ENCODE measurements at places on chromosomes 6 and 20.

GRCh38 chr20:44072384-44072783 lies 114.6 kb downstream of the JPH2 start:
- DNase-seq = no peak

DNA sequence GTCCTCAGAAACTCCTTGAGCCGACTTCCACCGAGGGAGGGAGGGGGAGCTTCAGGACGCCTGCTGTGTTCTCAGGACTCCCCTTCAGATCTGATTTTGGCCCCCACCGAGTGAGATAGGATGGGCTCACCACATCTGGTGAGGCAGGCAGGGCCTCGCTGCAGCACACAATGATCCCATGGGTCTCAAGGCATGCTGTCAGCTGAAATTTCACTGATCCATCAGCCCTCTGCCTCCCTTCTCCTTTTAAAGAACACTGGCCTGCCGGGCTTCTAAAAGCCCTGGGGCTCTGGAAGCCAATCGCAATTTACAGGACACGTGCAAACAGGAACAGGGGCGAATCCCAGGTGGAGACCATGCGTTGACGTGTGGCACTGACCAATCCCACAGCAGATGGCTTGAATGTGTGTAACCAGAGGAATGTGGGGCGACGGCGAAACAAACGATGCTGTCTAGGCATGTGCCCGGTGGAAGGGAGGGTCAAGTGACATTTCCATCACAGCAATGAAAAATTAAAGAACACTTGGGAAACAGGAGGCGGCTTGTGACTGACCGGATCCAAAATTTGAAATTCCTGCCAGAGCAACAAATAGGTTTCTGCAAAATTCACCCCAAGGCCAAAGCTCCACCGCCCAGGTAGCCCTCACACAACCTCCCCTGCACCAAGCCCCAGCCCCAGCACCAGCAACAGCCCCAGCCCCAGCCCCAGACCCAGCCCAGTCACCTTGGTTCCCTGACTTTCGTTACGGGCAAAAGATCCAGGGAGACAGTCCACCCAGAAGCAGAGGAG lies 167.1 kb upstream of the ZNF337 start:
- DNase-seq = no peak

DNA sequence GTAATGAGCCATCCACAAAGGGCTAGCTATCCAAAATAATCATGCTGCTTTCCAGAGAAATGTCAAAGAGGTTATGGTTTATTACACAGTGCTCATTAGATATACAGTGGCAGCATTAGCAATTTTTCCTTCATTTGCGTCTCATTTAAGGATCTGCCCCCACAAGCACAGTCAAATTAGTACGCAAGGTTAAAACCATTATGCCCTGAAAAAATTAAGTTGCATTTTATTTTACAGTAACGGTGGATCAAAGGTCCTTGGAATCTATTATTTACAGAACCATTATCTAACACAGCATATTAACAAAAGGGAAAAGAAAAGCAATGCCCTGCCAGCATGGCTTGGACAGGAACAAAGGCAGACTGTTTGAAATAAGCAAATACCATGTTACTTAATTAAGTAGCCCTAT lies 144.8 kb downstream of the PDSS2 start:
- DNase-seq = no peak

- no peak for DNase-seq
These were observed 74.1 kb upstream of the MAP7 start for GRCh38 chr6:136624347-136624746.

GRCh38 chr6:129875610-129876520 lies 14.8 kb upstream of the TMEM244 start:
- DNase-seq = no peak

- no peak for DNase-seq
These were observed 470.2 kb downstream of the ADGRB3 start for GRCh38 chr6:69105288-69105687.

- no peak for DNase-seq
These were observed 691 bp downstream of the SLC22A7 start for GRCh38 chr6:43298565-43299337.

GRCh38 chr6:19664878-19665612 lies 172.1 kb upstream of the ID4 start:
- no peak for DNase-seq

DNA sequence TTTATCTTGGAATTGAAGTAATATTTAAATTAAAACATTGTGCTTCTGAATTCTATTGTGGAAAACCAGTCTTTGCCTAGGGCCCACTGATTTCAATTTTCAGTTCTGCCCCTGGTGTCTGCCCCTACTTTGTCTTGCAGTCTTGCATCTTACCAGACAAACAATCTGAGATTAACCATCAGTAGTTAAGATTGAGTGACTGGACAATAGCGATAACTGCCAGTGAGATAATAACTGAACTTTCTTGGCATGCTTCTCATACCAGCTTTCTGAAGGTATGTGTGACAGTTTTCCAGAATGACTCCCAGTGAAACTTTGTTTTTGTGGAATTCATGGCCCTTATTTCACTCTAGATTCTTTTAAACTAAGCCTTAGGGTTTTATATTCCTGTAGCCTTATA lies 53.5 kb downstream of the KCNQ5 start:
- no peak for DNase-seq

GRCh38 chr6:69284176-69284730 lies 512.6 kb downstream of the LMBRD1 start:
- no peak for DNase-seq

DNA sequence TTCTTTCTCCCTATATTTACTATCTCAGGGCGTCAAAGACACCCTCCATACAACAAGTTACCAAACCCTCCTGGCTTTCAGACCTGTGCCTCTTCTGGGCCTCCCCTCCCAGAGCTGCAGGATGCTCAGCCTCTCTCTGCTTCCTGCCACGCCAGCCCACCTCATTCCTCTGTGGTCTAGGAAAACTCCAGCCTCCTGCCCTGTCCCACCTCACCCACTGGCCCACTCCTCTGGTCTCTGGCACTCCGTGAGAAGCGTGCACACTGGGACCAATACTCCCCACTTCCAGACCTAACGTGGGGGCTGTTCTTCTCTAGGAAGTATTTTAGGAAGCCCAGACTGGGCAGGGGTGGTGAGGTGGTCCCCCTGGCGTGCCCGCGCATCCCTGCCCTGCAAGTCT lies 9.7 kb downstream of the AGPAT4 start:
- DNase-seq = no peak

DNA sequence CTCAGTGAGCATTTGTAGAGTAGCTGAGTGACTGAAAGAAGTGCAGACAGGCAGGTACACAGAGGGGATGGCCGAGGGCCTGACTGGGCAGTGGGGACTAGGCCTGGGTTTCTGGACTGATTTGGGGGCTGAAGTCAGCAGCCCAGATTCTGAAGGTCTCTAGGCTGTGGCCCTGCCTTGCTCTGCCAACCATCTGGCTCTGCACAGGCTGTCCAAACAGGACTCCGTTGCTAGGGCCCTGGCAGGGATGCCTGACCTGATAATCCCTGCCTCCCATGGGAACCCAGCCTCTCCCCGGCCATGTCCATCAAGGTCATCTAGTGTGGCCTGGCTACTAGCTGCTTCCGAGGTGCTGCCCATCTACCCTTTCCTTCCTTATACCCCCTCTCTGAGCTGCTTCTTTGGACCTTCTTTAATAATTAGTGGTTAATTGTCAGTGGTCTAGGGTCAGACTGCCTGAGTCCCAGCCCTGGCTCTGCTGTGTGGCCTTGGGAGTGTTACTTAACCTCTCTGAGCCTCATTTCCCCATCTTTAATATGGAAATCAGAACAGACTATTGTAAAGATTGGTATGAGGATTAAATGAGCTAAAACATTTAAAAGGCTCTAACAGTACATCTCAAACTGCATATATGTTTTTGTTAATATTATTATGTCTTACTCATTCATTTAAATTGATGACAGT lies 137.9 kb downstream of the VEGFA start:
- DNase-seq = no peak

GRCh38 chr6:24574809-24575208 lies 71.2 kb downstream of the KIAA0319 start:
- DNase-seq = peak; percentile 37

DNA sequence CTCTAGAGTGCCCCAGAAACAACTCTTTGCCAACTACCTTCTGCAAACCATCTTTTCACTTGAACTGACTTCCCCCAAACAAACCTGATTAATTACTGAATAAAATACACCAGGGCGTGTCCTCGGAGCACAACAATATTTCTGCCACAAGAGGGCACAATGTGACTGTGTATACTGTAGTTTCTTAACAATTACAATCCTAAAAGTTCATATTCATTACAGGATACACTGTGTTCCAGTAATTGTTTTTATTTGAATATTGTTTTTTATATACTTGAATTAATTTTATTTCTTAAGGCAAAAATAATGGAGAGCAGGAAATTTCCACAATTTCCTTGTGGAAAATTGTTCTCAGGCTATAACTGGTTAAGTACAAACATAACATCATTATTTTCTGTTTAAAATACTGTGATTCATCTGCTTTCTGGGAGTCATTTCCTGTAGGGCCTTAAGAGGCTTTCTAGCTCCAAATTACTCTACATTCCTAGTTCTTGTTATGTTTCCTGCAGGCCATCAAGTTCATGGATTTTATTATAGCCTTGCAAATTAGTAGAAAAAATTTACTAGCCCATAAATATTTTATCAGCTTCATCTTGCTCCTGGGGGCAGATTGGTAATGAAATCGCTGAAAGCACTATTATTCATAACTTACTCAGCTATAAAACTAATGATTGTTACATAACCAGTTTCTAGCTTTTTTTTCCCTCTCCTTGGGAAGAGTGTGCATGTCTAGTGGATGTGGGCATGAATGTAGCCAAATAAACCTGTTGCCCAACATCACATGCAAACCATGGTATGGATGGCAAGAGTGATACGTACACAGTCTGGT lies 51.9 kb upstream of the SLC22A16 start:
- peak; percentile 55 for DNase-seq

GRCh38 chr6:11429577-11429976 lies 108.0 kb upstream of the TMEM170B start:
- DNase-seq = no peak

GRCh38 chr6:13112921-13113320 lies 215.4 kb downstream of the TBC1D7 start:
- DNase-seq = no peak

- DNase-seq = no peak
These were observed 152.3 kb downstream of the ZDHHC14 start for GRCh38 chr6:157533048-157533871.

- DNase-seq = no peak
These were observed 12.9 kb upstream of the UQCC2 start for GRCh38 chr6:33724102-33725023.
